ENCODE measurements at places on chromosomes 4 and X.

- no peak for DNase-seq
Observed at GRCh38 chr4:172096786-172097185, 283.6 kb downstream of the GALNTL6 start.

GRCh38 chrX:148612431-148612830 is 112.0 kb downstream of the AFF2 start:
- no peak for DNase-seq

- no peak for DNase-seq
Observed at GRCh38 chr4:108007984-108008383, 18.3 kb downstream of the HADH start.

- DNase-seq: no peak
Observed at GRCh38 chr4:120853161-120853935, 69.2 kb downstream of the PRDM5 start.
